ENCODE measurements at places on chromosomes 6 and 20.
A peak's percentile ranks its signal among the peaks of the same experiment; 100 is the strongest.

DNA sequence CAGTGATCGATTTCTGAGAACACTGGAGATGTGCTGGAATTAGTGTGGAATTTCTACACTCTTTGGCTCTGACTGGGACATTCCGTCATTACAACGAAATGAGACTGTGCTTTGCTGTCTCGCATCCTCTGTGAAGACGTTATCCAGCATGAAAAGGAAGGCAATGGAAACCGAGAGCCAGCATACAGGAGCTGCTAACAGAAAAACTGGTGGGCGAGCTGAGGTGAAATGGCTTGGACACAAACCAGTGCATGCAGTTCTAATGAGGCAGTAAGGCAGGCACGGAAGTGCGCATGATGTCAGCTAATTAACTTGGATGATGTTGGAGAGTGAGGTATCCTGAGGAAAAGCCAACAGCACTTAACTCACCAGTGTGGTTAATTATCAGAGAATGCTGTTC, 202.8 kb upstream of the AGPAT4 start:
- H3K4me1 ChIP-seq, result no peaks in the 10 kb centered on the region
- no peaks in the 10 kb centered on the region for H3K27me3 ChIP-seq
- H3K36me3 ChIP-seq, result no peaks in the 10 kb centered on the region
- no peak overlapping the region for H3K4me3 ChIP-seq
- no peak overlapping the region for H3K27ac ChIP-seq

- no peak overlapping the region for H3K27ac ChIP-seq
- H3K27me3 ChIP-seq, result no peaks in the 10 kb centered on the region
- no peaks in the 10 kb centered on the region for H3K36me3 ChIP-seq
Observed at GRCh38 chr6:33592595-33593413, 12.7 kb upstream of the BAK1 start.

DNA sequence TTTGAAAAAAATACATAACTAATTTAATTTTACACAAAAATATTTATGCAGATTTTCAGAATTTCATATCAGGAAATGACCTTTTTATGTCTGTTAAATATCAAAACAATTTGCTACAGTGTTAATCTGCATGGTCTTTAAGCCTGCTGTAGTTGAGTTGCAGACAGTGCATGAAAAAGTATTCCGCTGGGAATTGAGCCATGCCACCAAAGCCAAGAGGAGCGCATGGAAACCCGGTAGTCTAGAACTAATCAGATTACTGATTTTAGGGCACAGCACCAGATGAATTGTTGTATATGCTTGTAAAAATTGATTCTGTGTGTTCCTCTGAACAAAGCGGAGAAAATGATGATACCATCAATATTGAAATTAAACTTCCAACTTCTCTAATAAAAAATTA, 34.3 kb upstream of the LAMP5 start:
- no peak overlapping the region for H3K27ac ChIP-seq
- no peaks in the 10 kb centered on the region for H3K27me3 ChIP-seq
- no peaks in the 10 kb centered on the region for H3K4me1 ChIP-seq
- 0 out of 2 replicates have a peak, but pooled peaks cover 2% of the 10 kb centered on the region for H3K36me3 ChIP-seq
- no peak overlapping the region for H3K4me3 ChIP-seq

GRCh38 chr6:37232430-37233017, 25.0 kb upstream of the TBC1D22B start:
- no peaks in the 10 kb centered on the region for H3K27me3 ChIP-seq
- DNase-seq, result no peak
- H3K4me3 ChIP-seq, result no peak overlapping the region
- peaks cover 2% of the 10 kb centered on the region for H3K4me1 ChIP-seq

DNA sequence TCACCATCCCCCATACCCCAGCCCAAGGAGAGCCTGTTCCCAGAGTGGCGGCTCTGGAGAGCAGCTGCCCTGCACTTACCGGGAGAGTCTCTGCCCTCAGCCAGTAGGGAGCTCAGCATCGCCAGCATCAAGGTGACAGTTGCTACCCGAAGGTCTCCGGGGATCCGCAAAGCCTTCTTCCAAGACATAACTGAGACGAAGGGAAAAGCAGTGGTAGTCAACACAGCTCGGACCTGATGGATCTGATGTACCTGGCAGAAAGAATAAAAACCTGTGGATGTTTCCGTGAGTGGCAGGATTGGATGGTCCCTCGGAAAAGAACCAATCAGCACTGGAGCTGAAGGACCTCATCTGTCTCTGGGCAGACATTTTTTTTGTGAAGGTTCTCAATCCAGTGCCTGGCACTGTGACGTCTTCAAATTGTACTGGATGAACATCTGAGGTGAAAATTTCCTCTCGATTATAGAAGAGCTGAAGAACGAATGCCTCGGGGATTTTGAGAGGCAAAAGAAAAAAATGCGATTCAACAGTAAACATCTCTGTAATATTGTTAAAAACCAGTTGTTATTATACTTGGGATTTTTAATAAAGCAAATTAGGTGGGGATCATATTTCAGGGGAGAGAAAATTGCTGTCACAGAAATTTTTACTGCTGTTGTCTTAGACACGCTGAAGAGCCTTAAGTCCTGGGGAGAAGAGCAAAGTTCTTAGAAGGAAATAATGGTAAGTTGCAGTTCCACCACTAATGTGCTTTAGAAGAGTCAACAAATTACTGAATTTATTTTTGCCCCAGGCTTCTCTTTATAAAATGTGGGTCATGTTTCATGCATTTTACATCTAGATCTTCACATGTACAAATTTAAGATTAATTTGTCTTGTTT, at the start of gene HLA-DQB1:
TSS of gene HLA-DQB1 (minus strand) at position 238 of the 881 bp plus-strand sequence. CDS start at position 188, 50 bp downstream.
- no peaks in the 10 kb centered on the region for H3K27me3 ChIP-seq
- no peaks in the 10 kb centered on the region for H3K4me1 ChIP-seq
- DNase-seq, result no peak
- no peak within 1 kb of the TSS for H3K4me3 ChIP-seq

- H3K4me3 ChIP-seq, result peak within 1 kb of the TSS; percentile 77
- DNase-seq, result peak; percentile 94
- peak within 1 kb of the TSS; percentile 99 for H3K27ac ChIP-seq
- H3K27me3 ChIP-seq, result peaks cover 2% of the 10 kb centered on the region
- H3K36me3 ChIP-seq, result no peaks in the 10 kb centered on the region
- H3K4me1 ChIP-seq, result peaks cover 4% of the 10 kb centered on the region
Observed at GRCh38 chr20:32109392-32110172, at the start of gene TM9SF4. TSS of gene TM9SF4 (plus strand) at chr20:32109714. CDS start at chr20:32109741, 27 bp downstream.

DNA sequence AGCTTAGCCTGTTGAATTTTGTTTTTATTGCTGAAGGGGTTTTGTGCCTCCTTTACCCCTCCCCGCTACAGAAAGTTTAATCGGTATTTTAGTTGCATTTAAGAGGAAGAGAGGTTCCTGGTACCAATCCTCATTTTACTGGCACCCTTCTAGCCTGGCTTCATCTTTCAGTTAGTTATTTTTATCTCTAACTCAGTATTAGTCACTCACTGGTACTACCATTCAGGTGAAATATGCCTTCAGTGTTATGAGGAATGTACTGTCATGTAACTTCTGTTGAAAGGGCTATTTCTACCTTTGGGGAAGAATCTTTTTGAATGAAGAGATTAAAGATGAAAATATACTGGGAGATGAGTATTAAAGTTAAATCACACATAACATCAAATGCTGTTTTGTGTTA, 211.8 kb downstream of the CDKAL1 start:
- peaks cover under 1% of the 10 kb centered on the region for H3K4me1 ChIP-seq
- no peak overlapping the region for H3K4me3 ChIP-seq
- H3K27ac ChIP-seq, result no peak overlapping the region
- no peaks in the 10 kb centered on the region for H3K27me3 ChIP-seq

DNA sequence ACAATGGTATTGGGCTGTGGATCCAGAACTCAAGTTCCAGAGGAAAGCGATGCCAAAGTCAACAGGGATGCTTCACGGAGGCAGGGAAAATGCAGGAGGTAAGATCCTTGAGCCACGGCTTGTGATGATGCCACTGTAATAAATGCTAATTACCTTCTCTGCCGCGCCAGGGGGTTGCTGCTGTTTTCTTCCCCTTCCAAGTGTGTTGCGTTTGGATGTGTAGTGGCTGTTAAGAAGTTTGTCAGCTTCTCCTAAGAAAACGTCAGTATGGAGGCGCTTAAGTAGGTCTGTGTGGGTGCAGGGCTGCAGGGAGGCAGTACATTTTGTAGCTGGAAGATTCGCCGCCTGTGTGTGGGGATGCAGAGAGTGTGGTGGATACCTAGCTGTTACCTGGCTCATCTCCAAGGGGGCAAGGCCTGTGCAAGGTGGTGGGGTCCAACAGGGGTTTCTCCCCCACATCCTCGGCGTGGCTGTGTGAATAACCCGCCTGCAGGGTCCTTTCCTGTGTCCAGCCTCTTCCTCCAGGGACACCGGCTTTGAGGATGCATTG, 318.7 kb downstream of the CDH4 start:
- H3K36me3 ChIP-seq, result no peaks in the 10 kb centered on the region
- H3K4me3 ChIP-seq, result no peak overlapping the region
- H3K27me3 ChIP-seq, result no peaks in the 10 kb centered on the region
- H3K27ac ChIP-seq, result no peak overlapping the region
- no peaks in the 10 kb centered on the region for H3K4me1 ChIP-seq

GRCh38 chr6:156556811-156557210, 220.4 kb upstream of the ARID1B start:
- H3K4me3 ChIP-seq, result no peak overlapping the region
- no peaks in the 10 kb centered on the region for H3K4me1 ChIP-seq
- no peak for DNase-seq
- no peaks in the 10 kb centered on the region for H3K36me3 ChIP-seq

- no peak overlapping the region for H3K4me3 ChIP-seq
- no peaks in the 10 kb centered on the region for H3K27me3 ChIP-seq
- DNase-seq, result no peak
- H3K36me3 ChIP-seq, result no peaks in the 10 kb centered on the region
- no peaks in the 10 kb centered on the region for H3K4me1 ChIP-seq
Observed at GRCh38 chr6:92339936-92340640, 1079.3 kb downstream of the EPHA7 start.

GRCh38 chr6:157406661-157407060, 25.7 kb downstream of the ZDHHC14 start:
- DNase-seq, result no peak
- H3K36me3 ChIP-seq, result no peaks in the 10 kb centered on the region
- no peaks in the 10 kb centered on the region for H3K27me3 ChIP-seq
- no peaks in the 10 kb centered on the region for H3K4me1 ChIP-seq
- H3K27ac ChIP-seq, result no peak overlapping the region

All from IMR-90 (cell line).